Stimulated activated CD4-positive, alpha-beta T cell treated with anti-CD3 and anti-CD28 coated beads, Interleukin-1b, Interleukin-23, amount 100 ng/mL, for 48 hours (primary cell): ENCODE measurements at places on chromosomes 13 and 19.
A peak's percentile ranks its signal among the peaks of the same experiment; 100 is the strongest.

GRCh38 chr13:97629601-97630272 is 195.8 kb downstream of the RAP2A start:
- no peak for DNase-seq

DNA sequence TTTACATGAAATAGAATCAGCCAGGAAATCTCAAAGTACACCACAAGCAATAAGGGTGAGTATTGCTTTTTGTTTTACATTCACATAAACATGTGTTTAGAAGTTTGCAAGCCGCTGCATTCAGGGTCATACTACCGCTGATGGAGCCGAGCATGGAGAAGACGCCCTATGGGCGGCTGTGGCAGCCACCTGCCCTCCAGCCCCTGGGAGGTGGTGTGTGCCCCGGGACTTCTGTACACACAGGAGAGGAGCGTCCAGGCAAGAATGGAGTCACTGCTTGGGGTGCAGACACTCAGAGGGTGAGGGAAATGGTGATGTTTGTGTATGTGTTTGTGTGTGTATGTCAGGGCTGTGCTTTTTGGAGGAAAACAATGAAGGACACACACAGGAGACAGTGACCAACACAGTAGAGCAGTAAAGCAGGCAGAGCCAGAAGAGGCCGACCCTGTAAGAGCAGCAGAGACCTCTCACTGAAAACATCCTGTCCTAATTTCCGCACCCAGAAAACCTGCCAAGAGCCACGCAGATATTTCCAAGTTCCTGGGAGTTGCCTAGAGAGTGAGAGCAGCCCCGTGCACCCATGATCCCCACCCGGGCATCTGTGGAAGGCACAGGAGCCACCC is 108.1 kb upstream of the GJB6 start:
- no peak for DNase-seq

GRCh38 chr13:95485518-95486144 is 66.9 kb upstream of the CLDN10 start:
- no peak for DNase-seq

GRCh38 chr19:33621065-33621785 is 528 bp upstream of the CHST8 start:
- no peak for DNase-seq

- DNase-seq = no peak
Observed at GRCh38 chr19:16946951-16947940, 58.4 kb downstream of the F2RL3 start.

DNA sequence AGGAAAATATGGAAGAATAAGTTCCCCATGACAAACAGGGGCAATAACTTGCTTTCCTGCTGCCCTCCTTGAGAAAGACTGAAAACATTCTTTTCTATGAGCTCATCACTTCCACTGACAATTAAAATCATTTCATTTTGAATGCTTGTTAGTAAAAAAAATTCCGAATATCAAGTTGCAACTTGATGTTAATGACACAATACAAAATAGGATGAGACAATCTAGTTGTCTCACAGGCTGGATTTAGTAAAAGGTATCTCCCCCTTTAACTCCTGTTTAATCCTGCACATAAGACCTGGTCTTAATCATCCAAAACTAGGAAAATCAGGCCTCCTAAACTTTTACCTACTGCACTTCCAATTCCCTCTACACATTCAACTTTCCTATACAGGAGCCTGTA is 24.7 kb downstream of the IRS2 start:
- DNase-seq = no peak

- no peak for DNase-seq
Observed at GRCh38 chr13:46726347-46726746, 70.6 kb downstream of the ESD start.

DNA sequence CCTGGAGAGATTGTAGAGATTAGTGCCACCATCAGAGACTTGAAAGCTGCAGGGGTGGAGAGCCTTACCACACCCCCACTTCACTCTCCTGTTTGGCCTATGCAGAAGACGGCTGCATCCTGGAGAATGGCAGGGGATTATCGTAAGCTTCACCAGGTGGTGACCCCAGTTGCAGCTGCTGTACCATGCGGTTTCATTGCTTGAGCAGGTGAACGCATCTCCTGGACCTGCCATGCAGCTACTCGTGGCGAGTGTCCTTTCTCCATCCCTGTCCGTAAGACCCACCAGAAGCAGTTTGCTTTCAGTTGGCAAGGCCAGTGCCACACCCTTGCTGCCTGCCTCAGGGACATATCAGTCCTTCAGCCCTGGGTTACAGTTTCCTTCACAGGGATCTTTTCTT is 21.2 kb downstream of the PPP5C start:
- no peak for DNase-seq

DNA sequence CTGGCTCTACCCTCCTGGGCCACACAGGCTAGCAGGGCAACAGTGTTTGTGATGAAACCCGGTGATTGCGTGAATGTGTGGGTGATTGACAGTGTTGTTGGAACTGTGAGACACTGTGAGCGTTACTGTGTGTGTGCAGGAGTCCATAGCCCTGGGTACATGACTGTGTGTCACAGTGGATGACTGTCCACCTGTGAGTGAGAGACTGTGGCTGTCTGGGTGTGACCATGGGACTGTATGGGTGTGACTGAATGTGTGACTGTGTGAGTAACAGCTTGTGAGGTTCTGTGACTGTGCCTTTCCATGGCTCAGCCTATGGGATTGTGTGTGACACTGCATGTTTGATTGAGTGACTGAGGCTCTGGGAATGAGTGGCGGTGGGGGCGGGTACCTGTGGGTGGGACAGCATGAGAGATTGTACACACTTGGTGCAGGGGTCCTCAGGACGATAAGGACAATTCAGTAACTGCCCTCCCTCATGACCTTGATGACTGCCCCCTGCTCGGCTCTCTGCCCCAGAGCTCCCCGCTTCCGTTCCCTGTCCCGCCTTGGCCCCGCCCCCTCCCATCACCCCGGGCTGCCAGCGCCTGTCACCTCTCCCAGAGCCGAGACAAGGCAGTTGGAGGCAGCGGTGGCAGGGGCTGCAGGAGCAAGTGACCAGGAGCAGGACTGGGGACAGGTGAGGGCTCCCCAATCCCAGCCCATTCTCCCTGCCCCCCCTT is at the start of gene GIPR:
TSS of gene GIPR (plus strand) at position 602 of the 722 bp plus-strand sequence. CDS start 1,300 bp downstream, outside the sequence.
- peak; percentile 86 for DNase-seq

GRCh38 chr19:49836176-49837008 is 14.6 kb upstream of the PTOV1 start:
- no peak for DNase-seq

- no peak for DNase-seq
Observed at GRCh38 chr19:13727798-13728197, 36.5 kb upstream of the MRI1 start.

- DNase-seq = peak; percentile 32
Observed at GRCh38 chr19:56566904-56567273, 379 bp upstream of the ZNF470 start.

- DNase-seq = no peak
Observed at GRCh38 chr19:19278315-19278714, 5.2 kb upstream of the TM6SF2 start.

- DNase-seq = no peak
Observed at GRCh38 chr13:51255556-51255955, 33.4 kb downstream of the FAM124A start.

GRCh38 chr13:106246242-106246641 is 289.2 kb downstream of the EFNB2 start:
- no peak for DNase-seq

- DNase-seq = no peak
Observed at GRCh38 chr13:68872338-68872737, 1235.3 kb upstream of the ATXN8OS start.

DNA sequence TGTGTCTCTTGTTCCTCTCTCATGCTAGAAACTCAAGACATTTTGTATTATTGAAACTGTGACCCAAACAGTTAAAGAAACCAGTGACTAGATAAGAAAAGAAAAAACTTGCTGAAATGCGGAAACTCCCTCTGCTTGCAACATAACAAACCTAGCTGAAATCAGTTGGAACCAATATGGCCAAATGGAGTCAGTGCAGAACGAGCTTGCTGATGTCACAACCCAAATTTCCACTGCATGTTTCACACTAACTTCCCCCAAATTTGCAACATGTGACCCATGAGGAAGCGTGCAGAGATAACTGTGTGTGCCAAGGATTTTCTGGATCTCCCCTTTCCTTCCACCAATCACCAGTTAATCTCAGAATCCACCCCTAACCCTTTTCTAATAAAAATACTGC is 208.0 kb downstream of the DLEU7 start:
- no peak for DNase-seq

DNA sequence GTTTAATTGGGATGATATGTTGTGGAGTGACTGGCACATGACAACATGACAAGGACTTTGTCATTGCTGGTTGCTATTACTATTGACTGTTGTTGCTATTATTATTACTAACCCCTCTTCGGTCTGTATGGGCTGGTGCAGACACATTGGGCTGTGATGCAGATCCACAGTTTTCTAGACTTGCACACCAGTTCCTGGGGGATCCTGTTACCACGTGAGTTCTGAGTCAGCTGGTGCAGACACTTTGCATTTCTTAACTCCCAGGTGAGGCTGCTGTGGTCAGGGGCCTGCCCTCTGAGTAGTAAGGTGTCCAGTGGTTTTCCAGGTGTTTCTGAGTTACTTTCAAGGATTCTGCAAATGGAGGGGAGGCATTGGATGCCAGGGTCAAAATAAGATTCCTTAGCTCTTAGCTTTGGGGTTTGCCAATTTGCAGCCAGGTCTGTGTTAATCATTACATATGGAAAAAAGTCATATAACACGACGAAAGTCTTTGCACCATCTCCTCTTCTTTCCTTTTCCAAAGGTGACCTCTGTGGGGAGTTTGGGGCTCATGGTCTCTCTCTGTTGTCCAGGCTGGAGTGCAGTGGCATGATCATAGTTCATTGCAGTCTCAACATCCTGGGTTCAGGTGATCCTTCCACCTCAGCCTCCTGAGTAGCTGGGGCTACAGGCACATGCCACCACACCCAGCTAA is 19.3 kb downstream of the BICRA start:
- DNase-seq = no peak

DNA sequence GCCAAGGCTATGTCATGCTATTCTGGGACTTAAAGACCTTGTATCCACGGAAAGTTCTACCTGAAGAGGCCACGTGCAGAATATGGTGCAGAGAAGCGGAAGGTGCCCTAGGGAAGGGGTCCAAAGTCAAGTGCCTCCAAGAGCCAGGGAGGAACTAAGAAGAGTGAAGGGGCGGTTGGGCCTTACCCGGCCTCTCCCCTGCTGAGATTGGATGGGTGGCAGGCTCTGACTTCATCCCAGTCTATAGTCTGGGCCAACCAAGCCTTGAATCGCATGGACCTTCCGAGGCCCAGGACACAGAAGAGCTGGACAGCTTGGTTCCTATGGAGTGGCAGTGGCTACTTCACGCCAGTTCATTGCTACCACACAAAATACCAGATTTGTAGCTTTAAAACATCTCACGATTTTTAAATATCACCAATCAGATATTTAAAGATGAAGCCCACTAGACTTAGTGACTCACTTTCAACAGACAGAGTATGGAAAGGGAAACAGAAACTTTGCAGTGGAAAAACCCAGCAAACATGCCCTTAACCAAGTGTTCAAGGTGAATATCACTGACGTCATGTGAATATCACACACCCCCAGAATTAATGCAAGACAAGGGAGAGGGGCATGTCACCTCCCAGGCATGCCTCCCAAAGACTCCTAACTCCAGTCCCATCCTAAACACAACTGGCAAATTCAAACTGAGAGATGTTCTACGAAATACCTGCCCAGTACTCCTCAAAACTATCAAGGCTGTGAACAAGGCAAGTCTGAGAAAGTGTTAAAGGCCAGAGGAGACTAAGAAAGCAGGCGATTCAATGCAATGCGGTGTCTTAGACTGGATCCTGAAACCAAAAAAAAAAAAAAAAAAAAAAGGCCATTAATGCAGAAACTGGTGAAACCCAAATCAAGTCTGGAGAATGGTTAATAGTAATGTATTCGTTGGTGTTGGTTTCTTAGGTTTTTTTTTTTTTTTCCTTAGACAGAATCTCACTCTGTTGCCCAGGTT is 10.2 kb downstream of the C19orf12 start:
- no peak for DNase-seq

DNA sequence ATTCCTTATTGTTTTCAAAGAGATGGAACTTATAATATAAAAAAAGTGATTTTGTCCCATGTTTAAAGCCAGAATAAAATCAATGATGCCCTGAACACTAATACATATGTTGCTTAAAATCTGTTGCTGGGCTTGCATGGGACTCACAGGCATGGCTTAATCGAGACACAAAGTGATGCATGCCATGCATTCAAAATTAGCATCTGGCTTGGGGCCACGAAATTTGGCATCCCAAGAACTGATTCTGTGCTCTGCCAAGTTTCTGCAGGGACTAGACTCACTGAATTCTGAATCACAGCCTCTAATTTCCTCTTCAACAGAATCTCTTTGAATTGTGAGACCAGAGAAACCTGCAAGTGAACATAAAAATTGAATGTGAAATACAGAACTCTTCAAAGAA is 109.2 kb downstream of the PCDH17 start:
- DNase-seq = no peak

GRCh38 chr13:19838865-19839275 is 24.6 kb downstream of the ZMYM5 start:
- no peak for DNase-seq

GRCh38 chr13:44431150-44431549 is 57.5 kb downstream of the SERP2 start:
- no peak for DNase-seq

- peak; percentile 21 for DNase-seq
Observed at GRCh38 chr13:32829676-32830335, 186.4 kb upstream of the KL start.

DNA sequence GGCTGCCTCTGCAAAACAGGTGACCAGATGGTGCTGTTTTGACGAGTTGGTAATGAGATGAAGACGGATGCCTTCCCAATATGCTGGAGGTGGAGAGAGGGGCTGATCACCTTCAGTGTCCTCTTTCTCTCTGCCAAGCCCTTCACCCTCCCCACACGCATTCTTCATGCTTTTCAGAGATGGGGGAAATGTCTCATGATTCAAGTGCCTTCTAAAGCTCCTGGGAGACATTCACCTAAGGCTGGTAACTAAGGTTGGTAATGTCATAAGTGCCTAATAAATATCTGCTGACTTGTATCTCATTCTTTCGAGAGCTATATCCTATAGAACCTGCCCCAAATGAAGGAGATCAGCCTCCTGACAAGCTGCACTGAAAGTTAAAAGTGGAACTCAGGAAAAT is 86.2 kb upstream of the MBNL2 start:
- DNase-seq = no peak

- no peak for DNase-seq
Observed at GRCh38 chr13:46803586-46803985, 6.6 kb upstream of the ESD start.

- DNase-seq = no peak
Observed at GRCh38 chr13:105343134-105343806, 1192.2 kb downstream of the EFNB2 start.

DNA sequence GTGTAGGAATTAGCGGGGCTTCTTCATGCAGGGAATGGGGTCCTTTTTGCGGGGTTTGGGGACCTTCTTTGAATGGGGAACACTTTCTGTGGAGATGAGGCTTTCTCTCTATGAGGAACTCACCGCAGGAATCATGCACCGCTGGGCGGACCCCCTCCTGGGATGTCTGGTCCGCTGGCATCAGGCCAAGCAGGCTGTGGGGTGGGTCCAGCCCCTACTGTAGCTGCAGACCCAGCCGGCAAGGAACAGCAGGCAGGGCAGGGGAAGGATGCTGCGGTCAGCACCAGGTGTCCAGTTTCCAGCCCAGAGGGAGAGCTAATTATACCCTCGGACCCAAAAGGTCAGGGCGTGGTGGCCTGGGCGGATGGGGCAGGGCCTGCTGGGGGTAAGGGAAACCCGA is 1.8 kb downstream of the MYBPC2 start:
- no peak for DNase-seq

- DNase-seq = no peak
Observed at GRCh38 chr19:271856-272255, 19.3 kb downstream of the PLPP2 start.
